NCI-H1436 treated with DMSO at 0.1 percent for 48 hours (cell line): ENCODE measurements at places on chromosomes 1 and 21.

DNA sequence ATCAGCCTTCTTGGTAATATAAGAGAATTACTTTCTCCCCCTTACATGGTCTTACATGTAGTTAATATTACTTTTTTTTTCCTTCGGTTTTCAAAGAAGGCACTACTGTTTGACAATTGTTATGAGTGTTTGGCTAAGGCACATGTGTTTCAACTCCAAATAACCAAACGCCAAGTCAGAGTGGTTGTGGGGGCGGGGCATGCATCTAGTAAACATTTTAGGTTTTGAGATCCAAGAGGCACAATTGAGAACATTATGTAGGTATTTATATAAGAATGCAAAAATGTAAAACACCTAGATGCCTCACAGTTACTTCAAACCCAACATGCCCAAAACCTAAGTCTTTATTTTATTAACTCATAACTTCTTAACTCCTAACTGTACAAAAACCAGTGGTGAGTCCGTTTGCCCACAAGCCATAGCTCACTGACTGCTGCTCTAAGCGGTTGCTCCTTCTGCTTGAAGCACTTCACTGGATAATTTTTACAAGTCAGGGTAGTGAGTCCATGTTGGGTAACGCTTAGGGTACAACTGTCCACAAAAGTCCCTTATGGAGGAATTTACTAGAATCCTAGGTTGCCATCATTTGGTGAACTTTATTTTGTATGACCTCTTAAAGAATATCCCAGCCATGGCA is 189.9 kb downstream of the HUNK start:
- DNase-seq, result no peak

GRCh38 chr1:208107425-208108212 is 136.6 kb downstream of the PLXNA2 start:
- no peak for DNase-seq

GRCh38 chr1:25782608-25783201 is 17.3 kb upstream of the SELENON start:
- no peak for DNase-seq

- no peak for DNase-seq
These were observed 987.8 kb upstream of the ADAMTS5 start for GRCh38 chr21:27954543-27955165.

GRCh38 chr21:25283720-25284119 is 323.6 kb downstream of the MRPL39 start:
- no peak for DNase-seq
